Activated CD4-positive, CD25-positive, alpha-beta regulatory T cell (primary cell): ENCODE measurements at places on chromosomes 5 and 9.

GRCh38 chr9:90189306-90189705, 453.3 kb downstream of the DIRAS2 start:
- DNase-seq: no peak

DNA sequence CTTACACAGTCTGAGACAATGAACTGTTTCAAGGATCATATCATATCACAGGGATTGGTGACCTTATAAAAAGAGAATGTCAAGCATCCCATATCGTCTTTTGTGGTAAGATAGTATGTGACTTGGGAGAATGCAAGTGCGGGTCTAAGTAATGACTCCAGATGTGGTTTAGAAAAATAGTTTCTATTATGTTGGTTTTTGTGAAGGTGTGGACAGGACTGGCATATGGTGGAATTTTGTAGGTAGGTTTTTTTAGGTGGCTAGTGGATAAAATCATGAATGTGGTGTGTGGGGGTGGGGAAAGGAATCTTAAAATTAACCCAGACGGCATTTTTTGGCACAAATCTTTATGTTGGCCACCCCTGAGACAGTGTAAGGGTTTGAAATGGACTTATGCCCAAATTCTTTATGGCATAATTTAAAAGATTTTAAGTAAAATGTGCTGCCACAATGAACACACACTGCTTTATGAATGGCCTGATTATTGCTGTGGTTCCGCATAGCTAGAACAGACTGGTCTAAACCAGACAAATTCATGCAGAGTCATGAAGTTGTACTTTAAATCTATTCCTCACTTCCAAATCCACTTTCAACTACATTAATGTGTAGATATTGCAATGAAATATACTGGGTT, 204.8 kb upstream of the HAPLN1 start:
- no peak for DNase-seq

DNA sequence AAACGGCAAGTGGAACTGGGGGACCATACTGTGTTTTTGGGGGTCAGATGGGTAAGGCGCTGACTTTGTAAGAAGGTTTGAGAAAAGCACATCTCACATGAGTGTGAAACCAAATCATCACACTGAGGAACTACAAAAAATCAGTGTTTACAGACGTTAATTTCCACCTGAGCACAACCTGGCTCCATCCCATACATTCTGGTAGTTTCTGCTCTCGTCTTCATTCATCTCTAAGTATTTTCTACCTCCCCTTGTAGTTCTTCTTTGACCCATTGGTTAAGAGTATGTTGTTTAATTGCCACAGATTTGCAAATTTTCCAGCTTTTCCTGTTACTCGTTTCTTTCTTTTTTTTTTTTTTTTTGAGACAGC, 8.9 kb upstream of the DPP7 start:
- no peak for DNase-seq

DNA sequence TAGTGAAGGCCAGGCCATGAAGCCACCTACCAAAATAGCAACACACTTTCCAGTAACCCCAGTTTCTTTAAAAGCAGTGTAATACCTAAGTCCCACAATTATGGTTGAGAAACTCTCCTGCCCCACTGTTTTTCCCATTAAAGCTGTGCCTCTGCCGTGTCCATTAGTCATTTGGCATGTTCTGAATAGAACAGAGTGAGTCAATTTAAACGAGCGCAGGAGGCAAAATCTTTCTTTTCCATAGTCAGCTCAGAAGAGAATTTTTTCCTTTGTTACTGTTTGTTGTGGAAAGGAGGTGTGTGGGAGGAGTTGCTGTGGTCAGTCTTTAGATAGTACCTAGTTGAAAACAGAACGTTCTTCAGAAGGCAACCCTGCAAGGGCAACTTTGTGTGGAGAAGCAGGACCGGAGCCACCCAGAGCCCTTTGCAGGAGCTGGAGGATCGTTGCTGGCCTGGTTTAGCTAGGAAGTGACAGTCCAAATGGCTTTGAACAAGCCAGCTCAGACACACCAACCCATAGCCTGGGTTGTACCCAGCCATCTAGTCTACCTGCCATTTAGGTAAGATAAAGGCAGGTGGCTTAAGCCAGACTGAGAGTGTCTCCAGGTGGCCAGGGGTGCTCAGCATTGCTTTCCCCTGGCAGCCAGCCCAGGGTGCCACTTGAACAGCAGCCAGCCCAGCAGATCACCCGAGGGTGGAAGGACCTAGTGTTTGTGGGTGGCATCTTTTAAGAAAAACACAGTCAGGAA, 30.4 kb downstream of the GADD45G start:
- DNase-seq: no peak

- DNase-seq: no peak
These were observed 30.6 kb downstream of the STOM start for GRCh38 chr9:121339437-121339836.

GRCh38 chr5:43432486-43433375, 20.5 kb upstream of the CCL28 start:
- DNase-seq: no peak

DNA sequence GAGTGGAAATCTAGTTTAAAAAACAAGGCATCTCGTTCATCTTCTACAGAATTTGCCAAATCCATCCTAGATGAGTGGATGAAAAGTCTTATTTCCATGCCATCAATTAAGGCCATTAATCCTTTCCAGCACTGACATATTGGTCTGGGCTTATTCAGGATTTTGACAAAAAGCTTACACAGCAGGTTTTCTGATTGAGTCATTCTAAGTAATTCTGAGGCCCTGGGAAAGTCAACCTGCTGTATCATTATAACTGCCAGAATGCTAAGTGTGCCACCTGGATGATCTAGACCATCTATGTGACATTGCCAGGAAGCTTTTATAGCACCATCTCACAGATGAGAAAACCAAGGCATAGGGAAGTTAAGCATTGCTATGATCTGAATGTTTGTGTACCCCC, 132.1 kb upstream of the MAP3K1 start:
- DNase-seq: no peak

DNA sequence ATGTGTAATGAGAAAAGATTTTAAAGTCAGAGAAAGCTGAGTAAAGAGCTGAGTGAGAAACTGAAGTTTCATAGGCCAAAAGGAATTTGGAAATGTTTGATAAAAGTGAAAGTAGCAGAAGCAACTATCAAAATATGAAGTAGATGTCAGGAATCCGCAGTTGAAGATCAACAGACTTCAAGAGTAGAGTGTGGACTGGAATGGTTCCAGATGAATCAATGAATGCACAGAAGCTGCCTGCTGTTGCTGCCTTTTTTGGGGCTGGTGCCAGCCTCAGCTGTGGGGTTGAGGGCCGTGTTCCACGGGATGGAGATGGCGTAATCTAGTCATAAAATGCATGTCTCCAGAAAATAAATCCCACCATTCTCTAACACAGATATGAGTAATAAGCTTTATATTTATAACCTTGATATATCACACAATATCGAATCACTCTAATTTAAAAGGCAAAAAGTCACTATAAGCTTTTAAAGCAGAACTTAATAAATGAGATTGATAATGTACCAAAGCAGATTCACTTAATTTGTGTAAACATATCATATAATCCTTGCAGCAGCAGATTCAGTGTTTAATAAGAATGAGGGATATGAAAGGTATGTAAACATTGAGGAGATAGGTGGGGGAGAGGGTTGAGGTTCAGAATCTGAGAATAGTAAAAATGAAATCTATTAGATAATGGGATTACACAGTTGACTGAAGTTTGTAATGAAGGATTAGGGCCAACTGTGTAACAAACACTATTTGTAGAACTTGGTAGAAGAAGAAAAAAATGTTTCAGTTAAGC, 652.3 kb upstream of the FTMT start:
- no peak for DNase-seq

DNA sequence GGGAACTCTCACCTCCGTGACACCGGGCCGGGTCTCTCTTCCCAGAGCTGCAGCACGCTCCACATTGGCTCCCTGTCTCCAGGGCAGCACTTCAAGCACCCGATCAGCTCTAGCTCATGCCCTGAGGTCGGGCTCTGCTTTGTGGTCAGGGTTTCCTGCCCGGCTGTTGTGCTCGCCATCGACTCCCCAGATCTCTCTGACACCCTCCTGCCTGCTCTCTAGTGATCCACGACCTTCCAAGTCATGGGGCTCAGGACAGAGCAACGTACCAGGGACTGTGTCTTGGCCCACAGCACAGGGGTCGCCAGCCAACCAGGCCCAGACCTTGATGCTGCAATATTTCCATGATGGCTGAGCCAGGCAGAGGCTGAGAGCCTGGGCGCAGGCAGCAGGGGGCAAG, 45.1 kb downstream of the PRRT1B start:
- DNase-seq: no peak

- DNase-seq: no peak
These were observed 1.0 kb downstream of the PHPT1 start for GRCh38 chr9:136849960-136850865.

GRCh38 chr5:43851741-43852140, 248.8 kb downstream of the NNT start:
- DNase-seq: no peak

GRCh38 chr5:2550509-2550908, 201.0 kb downstream of the IRX2 start:
- no peak for DNase-seq

GRCh38 chr5:141618804-141619554, at the start of gene DIAPH1:
TSS of gene DIAPH1 (minus strand) at chr5:141619000. CDS start at chr5:141618914, 86 bp downstream.
- peak; percentile 97 for DNase-seq

DNA sequence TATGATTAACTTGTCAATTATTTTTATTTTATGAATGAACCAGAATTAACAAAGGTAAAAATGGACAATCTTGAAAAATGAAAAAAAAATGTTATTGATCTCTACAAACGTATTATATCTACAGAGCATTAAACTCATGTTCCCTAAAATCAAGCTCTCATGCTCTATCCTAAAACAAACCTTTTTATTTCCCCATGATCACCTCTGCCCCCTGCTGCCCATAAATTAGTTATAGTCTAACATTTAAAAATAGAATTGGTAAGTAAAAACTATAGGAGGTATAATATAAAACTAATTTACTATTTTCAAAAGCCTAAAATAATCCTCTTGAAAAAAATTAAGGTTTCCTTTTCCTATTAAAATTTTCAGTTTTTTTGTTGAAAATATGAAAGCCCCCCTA, 168.0 kb upstream of the POU5F2 start:
- DNase-seq: no peak

DNA sequence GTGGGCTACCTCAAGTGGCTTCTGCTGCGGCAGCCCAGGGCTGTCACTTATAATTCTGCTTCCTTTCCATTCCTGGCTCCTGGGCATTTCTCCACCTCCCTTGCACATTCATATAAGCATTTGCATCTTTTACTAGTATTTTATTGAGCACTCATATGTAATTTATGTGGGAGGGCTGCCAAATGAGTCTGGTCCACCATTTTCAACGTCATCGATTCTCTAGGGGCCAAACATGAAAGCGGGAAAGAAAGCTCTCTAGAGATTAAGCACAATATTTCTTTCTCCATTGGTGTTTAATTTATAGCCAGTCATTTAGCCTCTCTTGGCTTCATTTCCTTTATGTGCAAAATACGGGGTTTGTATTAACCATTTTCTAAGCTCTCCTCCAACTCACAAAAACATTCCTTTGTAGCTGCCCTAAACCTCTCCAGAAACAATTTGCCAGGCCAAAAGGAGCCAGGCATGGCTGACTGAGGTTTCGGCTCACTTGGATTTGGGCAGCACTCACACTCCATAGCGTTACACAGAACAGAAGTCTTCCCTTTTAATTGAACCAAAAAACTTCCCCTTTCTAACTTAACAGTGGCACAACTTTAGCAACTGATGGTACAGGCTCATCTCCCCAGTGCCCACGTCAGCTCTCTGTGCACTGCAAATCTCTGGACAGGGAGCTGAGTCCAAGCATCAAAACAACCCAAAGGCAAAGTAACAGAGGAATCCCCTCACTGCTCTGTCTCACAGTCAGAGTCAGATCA, 183.5 kb downstream of the ROR2 start:
- no peak for DNase-seq

GRCh38 chr5:67160272-67160671, 36.3 kb downstream of the CD180 start:
- no peak for DNase-seq

DNA sequence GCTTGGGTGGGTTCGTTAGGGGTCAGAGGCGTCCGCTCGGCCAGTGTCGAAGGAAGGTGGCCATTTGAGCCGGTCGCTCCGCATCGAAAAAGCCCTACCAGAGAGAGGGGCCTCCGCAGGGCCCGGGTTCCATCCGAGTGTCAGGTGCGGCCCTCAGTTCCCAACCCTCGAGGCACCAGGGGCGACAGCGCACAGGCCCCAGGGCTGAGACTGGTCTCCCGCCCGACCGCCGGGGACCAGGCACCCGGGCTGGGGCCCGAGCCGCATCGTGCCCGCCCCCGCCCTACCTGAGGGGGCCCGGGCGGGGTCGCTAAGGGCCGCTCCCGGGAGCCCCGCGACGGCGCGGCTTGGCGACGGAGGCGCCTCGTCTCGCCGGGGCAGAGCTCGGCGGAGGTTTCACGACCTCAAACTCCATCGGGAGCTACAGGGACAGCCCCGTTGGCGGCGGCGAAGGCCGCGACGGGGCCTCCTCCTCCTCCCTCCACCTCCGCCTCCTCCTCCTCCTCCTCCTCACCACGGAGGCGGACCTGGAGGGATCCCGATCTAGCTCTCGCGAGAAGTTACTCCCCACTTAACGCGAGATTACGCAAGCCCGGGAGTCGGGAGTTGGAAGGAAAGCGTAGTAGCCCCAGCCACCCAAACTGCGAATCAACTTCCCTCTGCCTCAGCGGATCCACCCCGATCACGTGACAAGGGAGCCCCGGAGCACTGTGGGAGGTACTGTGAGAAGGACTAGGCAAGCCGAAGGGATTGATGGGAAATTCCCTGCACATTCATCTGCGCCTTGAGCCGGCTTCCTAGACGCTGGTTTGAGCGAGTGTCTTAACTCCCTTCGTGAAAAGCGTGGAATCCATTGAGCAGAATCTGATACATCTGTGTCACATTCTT, at the start of gene RC3H2:
Gene RC3H2, minus strand, starts transcription at position 537 of the 888 bp plus-strand sequence. CDS start 7,850 bp downstream, outside the sequence.
- DNase-seq: peak; percentile 87

GRCh38 chr9:121222524-121223171, 21.0 kb upstream of the RAB14 start:
- no peak for DNase-seq

GRCh38 chr5:107997338-107997980, 326.7 kb upstream of the EFNA5 start:
- DNase-seq: no peak

DNA sequence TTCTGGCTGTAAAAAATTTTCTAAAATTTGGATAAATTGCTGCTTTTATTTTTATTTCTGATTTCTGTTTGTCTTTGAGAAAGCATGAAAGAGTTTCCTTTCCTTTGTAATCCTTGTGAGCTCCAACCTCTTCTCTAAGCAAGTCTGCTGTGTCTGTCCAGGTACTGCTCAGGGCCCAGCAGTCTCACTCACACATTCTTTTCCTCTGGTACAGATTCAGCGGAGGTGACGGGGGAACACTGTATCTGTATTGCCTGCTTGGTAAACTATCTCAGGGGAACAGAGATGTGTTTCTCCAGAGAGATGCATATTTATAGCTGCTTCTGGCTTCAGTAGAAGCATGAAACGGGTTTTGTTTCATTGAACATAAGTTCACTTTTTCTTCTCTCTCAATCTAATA, 60.5 kb downstream of the NUP214 start:
- DNase-seq: no peak

- DNase-seq: no peak
These were observed 5.1 kb downstream of the TBC1D13 start for GRCh38 chr9:128792134-128792533.

GRCh38 chr5:109844148-109844547, 154.4 kb downstream of the MAN2A1 start:
- DNase-seq: no peak

- DNase-seq: no peak
These were observed 900.0 kb upstream of the CDH10 start for GRCh38 chr5:25544652-25545249.
